Activated naive CD4-positive, alpha-beta T cell treated with anti-CD3 and anti-CD28 coated beads for 36 hours (primary cell): ENCODE measurements at places on chromosomes 5 and 9. TPM values are rescaled to one million over a fixed set of nuclear protein-coding genes. Genes with fewer than 3 reads are reported as not detected.

Gene CCNH
- 58.1 TPM for total RNA-seq

Gene SMC2
- total RNA-seq, result 62.0 TPM

Gene MVB12B
- 2.6 TPM for total RNA-seq

Gene NEUROG1
- total RNA-seq, result not detected

Gene IFNK
- total RNA-seq, result 0.24 TPM

Gene UNC13B
- total RNA-seq, result 6.4 TPM

Gene WDR38
- not detected for total RNA-seq

Gene ENTPD2
- not detected for total RNA-seq

Gene IL3
- not detected for total RNA-seq

DNA sequence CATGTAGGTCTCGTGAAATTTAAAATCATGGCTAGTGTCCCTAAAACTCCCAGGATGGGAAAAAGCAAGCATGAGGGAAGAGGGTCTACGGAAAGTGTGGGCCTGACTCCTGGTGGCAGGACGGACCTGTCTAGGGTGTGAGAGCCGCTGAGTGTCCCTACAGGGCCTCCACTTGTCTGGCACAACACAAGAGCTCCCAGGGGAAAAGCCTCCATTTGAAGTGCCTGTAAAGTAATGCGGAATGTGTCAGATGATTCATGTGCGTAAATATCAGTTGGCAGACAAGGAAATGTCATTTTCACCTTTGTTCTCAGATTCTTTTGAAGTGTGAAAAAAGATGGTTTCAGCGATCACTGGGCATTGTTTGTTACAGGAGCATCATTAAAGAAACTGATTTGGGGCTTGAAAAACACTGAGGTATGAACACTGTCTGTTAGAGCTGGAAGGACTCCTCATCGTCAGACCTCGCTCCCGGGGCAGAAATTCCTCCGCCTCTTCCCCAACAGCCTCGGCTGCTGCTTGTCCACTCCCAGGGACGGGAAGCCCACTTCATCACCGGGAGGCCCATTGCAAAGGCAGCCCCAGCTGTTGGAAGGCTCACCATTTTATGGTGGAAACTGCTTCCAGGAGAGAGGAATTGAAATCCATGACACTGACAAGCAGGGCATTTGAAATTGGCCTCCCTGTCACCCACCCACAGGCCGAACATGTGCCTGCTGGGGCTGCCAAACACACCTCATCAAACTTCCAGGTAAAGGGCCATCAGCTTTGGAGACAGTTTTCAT is 240.8 kb downstream of the FSTL4 start:
- DNase-seq, result no peak

- DNase-seq, result no peak
Observed at GRCh38 chr5:167281925-167282324, 1009.5 kb upstream of the WWC1 start.

DNA sequence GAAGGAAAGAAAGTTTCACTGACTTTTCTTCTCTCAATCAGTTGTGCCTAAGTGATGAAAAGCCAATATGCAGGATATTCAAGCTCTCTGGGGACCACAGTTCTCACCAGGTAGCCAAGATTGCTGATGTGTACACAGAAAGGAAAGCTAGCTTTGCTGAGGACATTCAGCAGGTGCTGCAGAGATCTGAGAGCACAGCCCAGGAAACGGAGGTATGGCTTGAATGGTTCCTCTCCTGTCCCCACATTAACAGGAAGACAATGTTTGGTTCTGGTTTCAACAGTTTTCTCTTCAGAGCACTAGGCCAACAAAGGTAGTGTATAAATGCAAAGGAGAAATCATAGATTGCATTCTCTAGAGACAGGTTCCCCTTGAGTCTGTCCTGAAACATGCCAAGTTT is 69.6 kb downstream of the PTPDC1 start:
- no peak for DNase-seq

DNA sequence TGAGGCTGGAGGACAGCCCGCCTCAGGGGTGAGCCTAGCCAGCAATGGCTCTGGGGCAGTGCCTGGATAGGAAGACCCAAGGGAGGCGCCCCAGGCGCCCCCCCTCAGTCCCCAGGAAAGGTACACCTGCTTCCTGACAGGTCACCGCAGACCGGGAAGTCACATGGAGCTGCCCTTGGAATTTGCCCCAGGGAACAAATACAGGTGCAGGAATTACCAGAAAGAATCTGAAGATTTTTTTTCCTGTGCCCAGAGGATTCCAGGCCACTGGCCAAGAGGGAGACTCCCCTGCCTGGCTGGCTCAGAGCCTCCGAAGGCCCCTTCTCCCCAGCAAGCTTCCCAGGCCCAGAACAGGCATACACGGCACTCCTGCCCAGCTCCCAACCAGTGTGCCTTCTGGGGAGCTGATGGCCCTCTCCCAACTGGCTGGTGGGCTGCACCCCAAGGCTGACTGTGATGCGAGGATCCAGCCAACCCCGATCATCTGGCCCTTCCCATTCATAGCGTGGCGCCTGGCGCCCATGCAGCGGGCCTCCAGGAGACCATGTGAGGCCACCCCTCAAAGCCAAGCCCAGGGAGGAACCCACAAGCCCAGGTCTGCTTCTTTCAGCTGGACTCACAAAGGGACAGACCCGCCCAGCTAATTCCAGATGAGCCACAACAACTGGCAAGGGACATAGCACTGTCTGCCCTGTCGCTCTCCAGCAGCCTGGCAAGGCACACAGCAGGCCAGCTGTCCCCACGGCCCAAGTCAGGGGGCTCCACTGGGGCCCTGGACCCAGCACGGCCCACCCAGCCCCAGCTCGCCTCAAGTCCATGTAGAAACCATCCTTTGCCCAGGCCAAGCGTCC is 2.3 kb downstream of the TPRN start:
- no peak for DNase-seq

DNA sequence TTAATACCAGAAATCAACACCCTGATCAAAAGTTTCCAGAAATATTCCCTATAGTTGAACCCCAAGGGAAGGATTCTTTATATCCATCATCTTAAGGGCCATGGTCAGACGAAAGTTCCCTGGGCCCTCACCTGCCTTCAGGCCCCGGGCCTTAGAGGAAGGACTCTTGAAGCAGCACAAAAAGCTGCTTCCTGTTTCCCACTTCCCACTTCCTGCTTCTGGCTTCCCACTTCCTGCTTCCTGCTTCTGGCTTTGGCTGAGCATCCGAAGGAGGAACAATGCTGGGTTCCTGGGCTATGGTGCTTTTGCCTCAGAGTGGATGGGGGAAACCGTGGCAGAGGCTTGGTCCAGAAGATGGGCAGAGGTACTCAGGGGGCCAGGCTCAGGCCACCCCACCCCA is 25.8 kb upstream of the DAP start:
- no peak for DNase-seq

- no peak for DNase-seq
Observed at GRCh38 chr5:110951373-110951791, 120.1 kb upstream of the TSLP start.

DNA sequence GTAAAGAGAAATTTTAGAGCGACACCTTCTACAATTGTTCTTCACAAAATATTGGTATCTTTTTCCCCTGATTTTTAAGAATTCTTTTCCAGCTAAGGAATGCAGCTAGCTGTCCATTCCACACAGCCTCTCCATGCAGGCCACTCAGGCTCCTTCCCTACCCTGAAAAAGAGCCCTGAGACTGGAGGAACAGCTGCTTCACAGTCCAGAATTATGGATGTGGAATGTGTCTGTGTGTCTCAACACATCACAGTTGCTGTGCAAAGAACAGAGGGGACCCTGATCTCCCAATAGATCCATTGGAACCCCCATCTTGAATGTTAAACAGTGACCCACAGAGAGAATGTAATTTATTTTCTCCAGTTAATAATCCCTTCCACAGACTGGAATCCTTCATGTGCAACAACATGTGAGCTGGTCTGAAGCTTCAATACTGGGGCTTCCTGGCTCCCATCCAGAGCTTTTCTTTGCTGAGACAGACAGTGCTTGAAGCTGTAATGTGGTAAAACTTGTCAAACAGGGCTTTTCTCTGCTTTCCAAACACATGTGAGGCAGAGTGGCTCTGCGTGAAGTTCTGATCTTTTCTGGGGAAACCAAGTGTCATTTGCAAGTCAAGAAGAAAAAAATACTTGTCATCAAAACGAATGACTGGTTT is 53.3 kb upstream of the SMC5 start:
- no peak for DNase-seq

DNA sequence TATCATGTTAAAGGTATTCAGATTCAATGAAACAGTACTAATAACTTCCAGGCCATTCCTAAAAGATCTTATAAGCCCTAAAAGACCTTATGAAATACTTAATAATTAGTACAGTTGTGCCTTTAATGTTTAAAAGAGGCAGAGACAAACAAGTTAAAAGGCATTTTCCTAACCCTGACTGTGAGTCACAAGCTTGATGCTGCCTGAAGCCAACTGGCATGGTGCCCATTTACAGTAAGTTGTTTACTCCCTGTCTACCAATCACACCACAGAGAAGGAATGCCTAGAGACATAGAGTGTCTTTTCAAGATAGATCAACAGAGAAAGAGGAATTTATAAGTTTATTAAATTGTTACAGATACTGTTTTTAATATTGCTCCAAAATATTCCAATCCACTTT is 47.8 kb downstream of the NR3C1 start:
- DNase-seq, result peak; percentile 60

- DNase-seq, result no peak
Observed at GRCh38 chr9:14212697-14213420, 101.1 kb downstream of the NFIB start.

- no peak for DNase-seq
Observed at GRCh38 chr5:138699482-138699881, 53.7 kb upstream of the CTNNA1 start.

DNA sequence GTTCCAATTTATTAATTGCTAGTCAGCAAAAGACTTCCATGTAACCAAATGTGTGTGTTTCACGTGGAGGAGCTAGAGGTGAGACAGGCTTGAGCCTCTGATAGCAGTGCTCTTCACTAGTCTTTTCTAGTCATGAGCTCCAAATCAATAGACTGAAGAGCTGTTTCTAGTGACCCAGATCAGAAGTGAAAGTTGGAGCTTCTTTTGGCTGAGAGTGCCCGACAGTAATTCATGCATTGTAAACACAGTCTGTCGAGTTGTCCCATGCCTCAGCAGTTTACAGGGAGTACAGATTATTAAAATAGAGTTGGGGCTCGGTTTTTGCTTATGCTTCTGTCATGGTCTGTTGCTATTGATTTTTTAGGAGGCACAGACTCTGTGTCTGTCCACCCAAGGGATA is 793.1 kb downstream of the DTWD2 start:
- DNase-seq, result no peak

DNA sequence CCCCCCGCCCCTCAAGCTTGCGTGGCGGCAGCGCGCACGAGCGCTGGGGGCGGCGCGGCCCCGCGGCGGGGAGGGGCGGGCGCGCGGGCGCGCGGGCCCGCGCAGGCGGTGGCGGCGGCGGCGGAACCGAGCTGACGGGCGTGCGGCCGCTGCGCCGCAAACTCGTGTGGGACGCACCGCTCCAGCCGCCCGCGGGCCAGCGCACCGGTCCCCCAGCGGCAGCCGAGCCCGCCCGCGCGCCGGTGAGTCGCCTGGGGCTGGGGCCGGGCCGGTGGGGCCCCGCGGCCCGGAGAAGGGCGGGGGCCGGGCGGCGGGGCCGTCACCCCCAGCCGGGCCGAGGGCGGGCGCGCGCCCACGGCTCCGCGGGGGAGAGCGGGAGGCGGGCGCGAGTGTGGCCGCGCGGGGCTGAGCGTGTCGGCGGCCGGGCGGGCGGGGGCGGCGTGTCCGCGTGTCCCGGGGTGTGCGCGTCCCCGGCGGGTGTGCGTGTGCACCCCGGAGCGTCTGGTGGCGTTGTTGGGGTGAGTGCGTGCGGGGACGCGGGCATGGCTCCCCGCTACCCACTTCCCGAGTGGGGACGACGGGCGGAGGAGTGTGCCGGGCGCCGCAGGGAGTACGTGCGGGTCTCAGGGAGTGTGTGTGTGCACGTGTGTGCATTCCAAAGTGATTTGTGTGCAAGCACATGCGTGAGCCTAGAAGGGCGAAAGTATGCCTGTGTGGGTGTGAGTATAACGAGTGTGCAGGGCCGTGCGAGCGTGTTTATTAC is at the start of gene NEK6:
Gene NEK6, plus strand, starts transcription at position 106 of the 763 bp plus-strand sequence. CDS start 44,016 bp downstream, outside the sequence.
- DNase-seq, result no peak

GRCh38 chr9:13205824-13206223 is 73.7 kb downstream of the MPDZ start:
- no peak for DNase-seq

DNA sequence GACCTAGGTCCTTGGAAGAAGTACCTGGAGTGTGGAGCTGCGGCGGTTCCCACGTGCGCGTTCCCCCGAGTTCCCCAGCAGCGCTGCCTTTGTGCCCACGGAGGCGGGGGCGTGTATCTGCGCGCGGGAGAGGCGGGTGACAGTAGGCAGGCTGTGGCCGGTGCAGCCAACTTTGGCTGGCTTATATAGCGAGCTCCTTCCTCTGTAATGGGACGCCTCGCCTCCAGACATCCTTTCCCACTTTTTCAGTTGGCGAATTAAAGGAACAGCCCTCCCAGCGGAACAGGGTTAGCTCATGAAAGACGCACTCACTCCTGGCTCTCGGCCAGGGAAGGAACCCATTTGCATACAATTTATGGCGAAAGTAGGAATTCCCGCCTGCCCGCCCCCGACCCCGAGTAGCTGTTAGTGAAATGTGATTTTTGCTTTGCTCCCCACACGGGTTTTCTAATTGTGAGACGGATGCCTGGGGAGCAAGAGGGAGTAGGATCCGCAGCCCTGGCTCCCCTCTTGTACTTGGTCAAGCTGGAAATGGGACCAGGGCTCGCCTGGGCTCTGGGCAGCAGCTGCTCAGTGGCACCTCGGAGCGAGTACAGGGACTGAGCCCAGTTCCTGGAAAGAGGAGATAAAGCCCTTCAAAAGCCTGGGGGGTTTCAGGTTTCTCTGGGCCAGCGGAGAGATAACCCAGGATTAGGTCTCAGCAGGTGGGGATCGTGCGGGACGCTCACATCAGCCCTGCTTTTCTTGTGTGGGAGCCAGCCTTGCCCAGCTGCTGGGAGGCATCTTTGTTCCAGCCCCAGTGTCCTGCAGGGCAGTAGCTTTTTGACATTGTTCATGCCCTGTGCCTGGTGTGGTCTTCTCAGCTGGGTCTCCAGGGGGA is at the start of gene TNC:
Gene TNC, minus strand, starts transcription at position 159 of the 880 bp plus-strand sequence. CDS start 27,139 bp downstream, outside the sequence.
- DNase-seq, result no peak

DNA sequence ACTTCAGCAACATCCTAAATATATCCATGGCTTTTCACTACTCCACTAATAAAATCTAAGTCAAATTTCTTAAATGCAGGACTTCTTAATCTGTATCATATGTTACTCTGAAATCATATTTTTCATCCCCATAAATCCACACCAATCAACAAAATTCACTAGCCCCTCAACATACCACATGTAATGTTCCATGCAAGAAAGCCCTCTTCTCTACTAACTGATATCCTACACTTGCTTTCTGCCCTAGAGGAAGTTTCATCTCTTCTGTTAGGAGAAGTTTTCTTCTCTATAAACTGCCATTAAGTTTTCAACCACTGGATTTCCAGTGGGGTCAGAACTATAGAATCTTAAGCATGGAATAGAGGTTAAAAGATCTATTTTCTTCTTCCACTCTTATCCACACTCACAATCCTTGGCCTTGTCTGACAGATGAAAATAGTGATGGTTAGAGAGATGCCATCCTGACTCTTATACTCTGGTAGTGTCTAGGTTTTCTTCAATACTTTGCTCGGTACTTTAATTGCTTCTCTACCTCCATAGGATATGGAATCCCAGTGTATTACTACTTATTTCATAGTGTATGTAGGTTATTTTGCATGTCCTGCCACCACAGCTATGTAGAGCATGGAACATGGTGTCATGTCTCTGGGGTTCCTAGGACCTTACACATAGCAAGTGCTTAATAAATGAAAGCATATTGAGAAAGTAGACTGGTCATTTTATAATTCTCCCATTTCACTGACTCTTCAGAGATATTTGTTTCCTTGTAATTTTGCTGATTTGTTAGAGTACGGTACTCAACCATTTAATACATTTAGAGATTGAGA is 48.4 kb downstream of the ALDH1A1 start:
- no peak for DNase-seq

GRCh38 chr9:131657940-131658339 is 81.9 kb downstream of the RAPGEF1 start:
- no peak for DNase-seq
